ENCODE measurements at places on chromosomes 4 and X.
A peak's percentile ranks its signal among the peaks of the same experiment; 100 is the strongest.

- no peak for DNase-seq
Measured at GRCh38 chrX:105191878-105192277, 28.6 kb downstream of the TEX13A start.

GRCh38 chr4:94758141-94758699 lies 465 bp downstream of the BMPR1B start:
- no peak for DNase-seq

DNA sequence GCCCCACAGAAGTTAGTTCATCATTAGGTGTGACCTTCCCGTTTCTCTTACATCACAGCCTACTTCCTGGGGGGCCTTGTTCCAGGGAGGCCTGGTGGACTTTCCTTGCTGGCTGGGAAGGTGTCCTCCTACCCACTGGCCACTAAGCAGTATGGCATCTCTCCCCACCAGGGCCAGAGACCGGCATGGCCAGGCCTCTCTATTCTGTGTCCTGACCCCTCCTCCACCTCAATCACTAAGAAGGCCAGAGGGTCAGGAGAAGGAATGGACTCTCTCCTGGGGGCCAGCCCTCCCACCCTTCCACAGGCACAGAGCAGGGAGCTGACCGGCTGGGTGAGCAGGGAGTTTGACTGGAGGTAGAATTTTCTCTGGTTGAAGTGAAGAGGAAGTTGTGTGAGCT lies 81.9 kb downstream of the PJA1 start:
- no peak for DNase-seq

GRCh38 chrX:39063037-39063436 lies 261.8 kb downstream of the MID1IP1 start:
- DNase-seq, result peak; percentile 51

GRCh38 chr4:27934871-27935270 lies 1074.2 kb downstream of the STIM2 start:
- no peak for DNase-seq
